Astrocyte (in vitro differentiated cells and primary cell): ENCODE measurements at places on chromosomes 3 and 15. TPM values are rescaled to one million over a fixed set of nuclear protein-coding genes. Genes with fewer than 3 reads are reported as not detected.

SI gene
- total RNA-seq = not detected in 2 replicates

FEZF2 gene
- total RNA-seq = not detected in 2 replicates

- no peak overlapping the region for H3K4me3 ChIP-seq
- no peaks in the 10 kb centered on the region for H3K36me3 ChIP-seq
- peak overlapping the region; percentile 11 for H3K27ac ChIP-seq
- DNase-seq = no peak
These were observed 13.2 kb upstream of the DLG1 start for GRCh38 chr3:197311591-197311990.

GRCh38 chr3:101230618-101231017 is 89.8 kb downstream of the IMPG2 start:
- no peak for DNase-seq
- no peaks in the 10 kb centered on the region for H3K4me1 ChIP-seq
- H3K27ac ChIP-seq = no peak overlapping the region
- H3K27me3 ChIP-seq = no peaks in the 10 kb centered on the region

DNA sequence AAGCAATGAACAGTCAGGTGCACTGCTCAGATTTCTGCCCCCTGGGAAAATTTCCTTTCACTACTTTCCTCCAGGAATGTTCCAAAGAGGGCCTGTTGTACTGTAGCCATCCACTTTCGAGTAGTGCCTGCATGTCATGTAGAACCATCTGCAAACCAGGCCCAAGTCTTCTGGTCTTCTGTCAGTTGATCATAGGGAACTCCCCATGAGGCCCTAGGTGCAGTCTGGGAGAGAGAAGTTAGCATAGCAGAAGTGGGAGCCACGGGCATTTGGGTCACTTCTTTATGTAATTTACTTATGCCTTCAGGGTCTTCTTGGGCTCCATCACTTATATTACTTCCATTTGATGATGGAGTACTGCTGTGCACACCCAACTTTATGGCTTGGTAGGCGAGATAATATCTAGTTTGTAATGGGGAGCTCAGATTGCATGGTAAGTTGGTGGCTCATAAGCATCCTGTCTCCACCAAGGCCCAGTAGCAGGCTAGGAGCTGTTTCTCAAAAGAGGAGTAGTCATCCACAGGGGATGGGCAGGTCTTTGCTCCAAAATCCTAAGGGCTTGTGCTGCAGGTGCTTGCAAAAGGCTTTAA is 151.4 kb downstream of the NFKBIZ start:
- no peak overlapping the region for H3K27ac ChIP-seq
- no peaks in the 10 kb centered on the region for H3K36me3 ChIP-seq
- no peaks in the 10 kb centered on the region for H3K4me1 ChIP-seq
- no peak for DNase-seq

- DNase-seq = no peak
- no peaks in the 10 kb centered on the region for H3K36me3 ChIP-seq
These were observed 19.1 kb downstream of the TTC21A start for GRCh38 chr3:39126532-39127071.

- DNase-seq = no peak
- peaks cover 8% of the 10 kb centered on the region for H3K27me3 ChIP-seq
- H3K27ac ChIP-seq = no peak overlapping the region
- no peaks in the 10 kb centered on the region for H3K4me1 ChIP-seq
- no peak overlapping the region for H3K4me3 ChIP-seq
These were observed 78.7 kb upstream of the PROK2 start for GRCh38 chr3:71863563-71864190.

- no peaks in the 10 kb centered on the region for H3K36me3 ChIP-seq
- no peak overlapping the region for H3K4me3 ChIP-seq
- H3K27me3 ChIP-seq = no peaks in the 10 kb centered on the region
- peaks cover 14% of the 10 kb centered on the region for H3K4me1 ChIP-seq
- H3K27ac ChIP-seq = peak overlapping the region; percentile 66
- DNase-seq = peak; percentile 100
These were observed 436.0 kb upstream of the TPM1 start for GRCh38 chr15:62606376-62607113.

DNA sequence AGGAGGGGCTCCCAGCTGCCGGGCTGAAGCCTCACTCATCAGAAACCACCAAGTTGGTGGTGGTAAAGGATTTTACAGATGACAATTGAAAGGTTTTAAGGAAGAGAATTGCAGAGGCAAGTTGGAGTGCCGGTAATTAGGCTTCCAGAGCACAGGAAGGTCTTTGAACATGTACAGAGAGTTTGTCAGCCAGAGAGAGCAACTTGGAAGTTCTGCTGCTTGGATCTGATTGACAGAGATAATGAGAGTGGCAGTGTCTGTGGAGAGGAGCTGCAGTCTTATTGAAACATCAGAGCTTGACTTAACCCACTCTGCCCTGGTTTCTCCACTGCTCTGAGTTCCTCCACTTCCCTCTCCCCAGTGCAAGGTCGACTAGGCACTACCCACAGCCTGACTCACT is 448.6 kb downstream of the EPHB1 start:
- H3K36me3 ChIP-seq = no peaks in the 10 kb centered on the region
- H3K27me3 ChIP-seq = no peaks in the 10 kb centered on the region
- no peaks in the 10 kb centered on the region for H3K4me1 ChIP-seq
- H3K4me3 ChIP-seq = no peak overlapping the region
- DNase-seq = no peak
